ENCODE measurements at places on chromosomes 6 and 20. TPM values are rescaled to one million over a fixed set of nuclear protein-coding genes. Genes with fewer than 3 reads are reported as not detected.

Gene EEF1A2
- total RNA-seq = 0.40 TPM

Gene RBBP8NL
- not detected for total RNA-seq

Gene SIRPB2
- 0.07 TPM for total RNA-seq

Gene TMEM244
- total RNA-seq = not detected

Gene TP53INP2
- 9.3 TPM for total RNA-seq
